Stimulated activated CD4-positive, alpha-beta T cell treated with anti-CD3 and anti-CD28 coated beads, TNF-alpha, amount 100 ng/mL, for 24 hours (primary cell): ENCODE measurements at places on chromosomes 13 and 19.

- no peak for DNase-seq
These were observed 147.4 kb downstream of the ABCC4 start for GRCh38 chr13:95153647-95154412.

GRCh38 chr13:93079294-93079693 is 147.3 kb upstream of the GPC6 start:
- no peak for DNase-seq

DNA sequence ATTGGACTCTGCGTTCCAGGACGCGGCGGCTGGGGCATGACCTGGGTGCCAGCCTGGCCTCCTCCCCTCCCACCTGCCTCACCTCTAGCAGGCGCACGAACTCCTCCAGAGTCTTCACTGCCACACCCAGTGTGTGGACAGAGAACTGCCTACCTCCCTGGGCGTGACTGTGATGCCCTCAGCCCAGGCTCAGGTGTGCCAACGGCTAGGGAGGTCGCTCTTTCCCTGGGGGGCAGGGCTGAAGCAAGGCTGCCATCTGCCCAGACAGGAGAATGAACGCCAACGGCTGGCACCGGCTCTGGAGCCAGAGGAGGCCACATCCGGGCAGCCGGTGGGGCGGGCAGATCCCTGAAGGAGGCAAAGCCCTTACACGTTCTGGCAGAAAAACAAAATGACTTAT is 11.3 kb downstream of the NANOS3 start:
- no peak for DNase-seq

GRCh38 chr19:45297674-45298073 is 25.0 kb downstream of the CKM start:
- DNase-seq: no peak

GRCh38 chr19:30017172-30017571 is 75.1 kb downstream of the URI1 start:
- no peak for DNase-seq

- DNase-seq: no peak
These were observed 9.0 kb upstream of the TEX26 start for GRCh38 chr13:30923418-30923817.

GRCh38 chr13:24203811-24204210 is 43.3 kb downstream of the SPATA13 start:
- DNase-seq: no peak

GRCh38 chr19:29395111-29395733 is 130.6 kb upstream of the VSTM2B start:
- DNase-seq: no peak

- DNase-seq: no peak
These were observed 248.4 kb upstream of the TSHZ3 start for GRCh38 chr19:31597616-31598015.

GRCh38 chr19:51461723-51462161 is 3.5 kb upstream of the SIGLEC8 start:
- DNase-seq: no peak

DNA sequence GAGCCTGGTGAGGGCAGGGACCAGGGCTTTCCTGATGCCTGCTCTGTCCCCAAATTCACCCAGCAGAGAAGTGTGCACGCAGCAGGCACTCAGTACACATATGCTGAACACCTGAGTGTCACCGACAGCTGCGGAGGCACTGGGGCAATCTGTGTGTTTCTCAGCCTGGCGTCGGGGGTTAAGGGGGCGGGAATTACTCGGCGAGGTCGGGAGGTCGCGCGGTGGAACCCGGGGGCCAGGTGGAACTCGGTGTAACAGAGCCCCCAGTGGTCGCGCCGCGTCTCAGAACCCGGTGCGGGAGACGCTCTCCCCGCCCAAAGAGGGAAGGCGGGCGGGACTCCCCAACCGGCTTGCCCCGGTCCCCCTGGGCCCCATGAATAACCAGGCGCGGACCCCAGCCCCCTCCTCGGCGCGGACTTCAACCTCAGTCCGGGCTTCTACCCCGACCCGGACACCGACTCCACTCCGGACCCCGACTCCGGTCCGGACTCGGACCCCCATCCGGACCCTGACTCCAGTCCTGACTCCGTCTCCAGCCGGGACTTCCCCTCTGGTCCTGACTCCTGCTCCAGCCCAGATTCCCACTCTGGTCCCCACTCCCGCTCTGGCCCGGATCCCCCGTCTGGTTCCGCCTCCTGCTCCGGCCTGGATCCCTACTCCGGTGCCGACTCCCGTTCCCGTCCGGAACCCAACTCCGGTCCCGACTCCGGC is at the start of gene SELENOV:
SELENOV (plus strand) TSS at position 300 of the 711 bp plus-strand sequence; CDS start at position 374, 74 bp downstream.
- no peak for DNase-seq

- no peak for DNase-seq
These were observed 247.9 kb downstream of the MYO16 start for GRCh38 chr13:108877300-108877699.

DNA sequence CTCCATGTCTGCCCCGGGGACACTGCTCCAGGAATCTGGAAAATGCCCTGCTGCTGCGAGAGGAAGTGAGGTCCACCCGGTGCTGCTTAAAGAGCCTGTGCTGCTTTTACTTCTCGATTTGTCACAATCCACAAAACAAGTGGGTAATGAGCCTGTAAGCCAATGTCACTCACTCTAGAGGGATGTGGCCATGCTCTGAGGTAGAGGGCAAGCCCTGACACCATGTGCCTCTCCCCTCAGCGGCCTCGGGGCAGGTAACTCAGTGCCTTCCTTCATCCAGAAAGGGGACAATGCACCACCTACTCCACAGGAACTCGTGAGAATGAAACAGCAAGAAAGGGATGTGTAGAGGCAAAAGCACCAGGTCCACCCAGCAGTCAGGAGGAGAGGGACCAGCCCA is 106.2 kb downstream of the TUBA3C start:
- no peak for DNase-seq

DNA sequence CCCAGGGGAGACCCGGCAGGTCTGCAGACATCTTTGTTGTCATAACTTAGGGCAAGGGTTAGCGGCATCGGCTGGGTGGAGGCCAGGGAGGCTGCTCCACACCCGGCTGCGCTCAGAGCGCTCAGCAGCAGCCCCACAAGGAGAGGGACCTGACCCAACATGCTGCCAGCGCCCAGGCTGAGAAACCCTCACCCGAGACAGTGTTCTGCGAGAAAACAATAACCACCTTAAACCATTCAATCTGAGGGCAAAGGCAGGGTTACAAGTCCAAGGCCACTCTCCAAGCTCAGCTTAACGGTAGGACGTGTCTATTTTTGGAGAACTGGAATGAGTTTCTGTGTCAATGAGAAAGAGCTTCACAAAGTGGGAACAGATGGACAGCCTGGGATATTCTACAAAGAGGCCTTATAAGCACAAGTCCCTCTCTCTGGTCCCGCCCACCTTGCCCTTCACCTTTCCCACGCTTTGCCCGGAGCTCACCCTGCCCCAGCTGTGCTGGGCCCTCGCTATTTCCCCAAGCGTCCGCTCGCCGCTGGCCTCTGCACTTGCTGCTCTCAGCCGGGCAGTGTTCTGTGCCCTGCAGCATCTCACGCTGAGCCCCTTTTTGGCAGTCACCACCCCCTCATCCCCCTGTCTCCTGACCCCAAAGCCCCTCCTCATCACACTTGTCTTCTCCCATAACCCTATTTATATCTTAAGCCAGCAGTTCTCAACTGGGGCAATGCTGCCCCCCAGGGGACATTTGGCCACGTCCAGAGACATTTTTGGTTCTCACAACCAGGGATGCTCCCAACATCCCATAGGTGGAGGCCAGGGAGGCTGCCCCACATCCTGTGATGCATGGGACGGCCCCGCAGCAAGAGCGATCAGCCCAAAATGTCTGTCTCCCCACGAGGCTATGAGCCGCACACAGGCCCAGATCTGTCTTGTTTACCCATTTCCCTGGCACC is 17.6 kb downstream of the PPP1R12C start:
- no peak for DNase-seq

DNA sequence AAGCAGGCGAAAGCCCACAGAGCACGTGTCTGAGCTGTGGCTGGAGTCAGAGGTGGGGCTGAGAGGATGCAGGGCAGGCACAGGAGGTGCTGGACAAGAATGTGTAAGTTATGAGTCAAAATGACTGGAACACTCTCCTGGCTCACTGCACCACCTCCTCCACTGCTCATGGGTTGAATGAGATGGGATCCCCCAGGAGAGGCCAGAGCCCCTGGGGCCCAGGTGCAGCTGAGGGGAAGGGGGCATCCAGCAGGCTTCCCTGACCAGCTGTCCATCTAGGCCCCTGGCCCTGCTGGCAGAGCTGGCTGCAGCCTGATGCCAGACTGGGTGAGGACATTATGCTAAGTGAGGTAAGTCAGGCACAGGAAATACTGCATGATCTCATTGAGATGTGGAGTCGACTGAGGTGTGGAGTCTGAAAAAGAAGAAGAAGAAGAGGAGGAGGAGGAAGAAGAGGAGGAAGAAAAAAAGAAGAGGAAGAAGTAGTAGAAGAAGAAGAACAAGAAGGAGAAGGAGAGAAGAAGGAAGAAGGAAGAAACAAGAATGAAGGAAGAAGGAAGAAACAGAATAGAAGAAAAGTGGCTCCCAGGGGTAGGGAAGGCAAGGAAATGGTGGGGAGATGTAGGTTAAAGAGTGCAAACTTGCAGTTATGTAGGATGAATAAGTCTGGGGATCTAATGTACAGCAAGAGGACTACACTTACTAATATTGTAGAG is 747.4 kb downstream of the UQCRFS1 start:
- no peak for DNase-seq

DNA sequence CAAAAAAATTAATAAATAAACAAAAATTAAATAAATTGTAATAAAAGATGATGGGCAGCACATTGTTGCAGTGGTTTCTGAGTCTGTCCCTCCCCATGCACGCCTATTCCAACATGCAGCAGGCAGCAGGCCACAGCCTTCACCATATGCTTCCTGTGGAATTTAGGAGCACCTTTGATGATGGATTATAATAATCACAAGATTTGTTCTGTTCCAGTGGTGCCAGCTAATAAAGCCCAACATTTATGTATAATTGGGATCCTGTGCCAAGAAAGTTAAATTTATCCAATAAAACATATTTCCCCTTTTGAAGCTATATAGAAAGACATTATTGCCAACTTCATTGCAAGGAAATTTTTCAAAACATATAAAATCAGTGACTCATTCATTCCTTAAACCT is 328.6 kb downstream of the FGF14 start:
- DNase-seq: no peak

GRCh38 chr13:46315491-46316075 is 71.5 kb downstream of the RUBCNL start:
- no peak for DNase-seq

DNA sequence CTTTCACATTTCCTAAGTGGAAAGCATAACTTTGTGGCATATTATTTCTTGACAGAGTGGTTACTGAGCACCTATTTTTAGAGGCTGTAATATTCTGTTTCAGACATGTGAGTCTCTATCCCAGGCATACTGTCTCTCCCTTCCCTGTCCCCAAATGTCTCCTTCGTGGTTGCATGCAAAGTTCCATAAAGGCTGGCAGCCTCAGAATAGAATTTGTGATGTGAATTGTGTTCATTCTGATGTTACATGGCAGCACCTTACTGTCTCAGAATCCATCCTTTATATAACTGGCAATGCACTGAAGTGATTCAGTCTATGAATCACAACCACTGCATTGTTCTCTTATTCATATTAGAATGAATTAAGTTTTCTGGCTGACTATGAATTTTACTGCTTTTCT is 89.0 kb upstream of the SLC7A1 start:
- no peak for DNase-seq

DNA sequence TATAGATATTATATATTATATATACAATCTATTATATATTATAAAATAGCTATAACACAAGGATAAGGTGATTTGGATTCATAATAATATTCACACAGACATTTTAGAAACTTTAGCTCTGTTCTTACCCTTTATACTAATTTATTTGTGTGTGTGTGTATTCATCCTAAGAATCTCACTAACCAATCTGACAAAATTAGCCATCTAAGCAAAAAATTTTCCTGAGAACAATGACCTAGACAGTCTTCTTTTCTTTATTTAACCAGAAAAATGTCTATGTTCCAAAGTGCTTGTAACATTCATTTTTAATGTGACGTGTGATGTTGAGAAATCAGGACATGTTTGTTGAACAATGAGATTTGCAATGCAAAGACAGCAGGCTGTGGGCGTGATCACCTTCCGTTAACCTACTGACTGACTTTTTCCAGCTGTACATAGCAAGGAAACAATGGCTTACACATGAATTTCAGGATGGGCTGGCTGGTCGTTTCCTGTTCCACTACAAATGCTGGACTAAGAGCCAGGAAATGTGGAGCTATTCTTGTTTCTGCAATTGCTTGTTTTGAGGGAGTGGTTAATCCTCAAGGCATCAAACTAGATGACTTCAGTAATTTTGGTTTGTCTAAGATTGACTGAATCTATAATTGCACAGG is 634.6 kb upstream of the ARGLU1 start:
- no peak for DNase-seq

- DNase-seq: no peak
These were observed 51.4 kb downstream of the VWA8 start for GRCh38 chr13:41909506-41909905.

- DNase-seq: no peak
These were observed 9.1 kb upstream of the FKRP start for GRCh38 chr19:46736531-46737297.

GRCh38 chr19:39407660-39408391 is 1.2 kb downstream of the ZFP36 start:
- DNase-seq: no peak

GRCh38 chr13:51786425-51787265 is 17.3 kb downstream of the DHRS12 start:
- DNase-seq: no peak

DNA sequence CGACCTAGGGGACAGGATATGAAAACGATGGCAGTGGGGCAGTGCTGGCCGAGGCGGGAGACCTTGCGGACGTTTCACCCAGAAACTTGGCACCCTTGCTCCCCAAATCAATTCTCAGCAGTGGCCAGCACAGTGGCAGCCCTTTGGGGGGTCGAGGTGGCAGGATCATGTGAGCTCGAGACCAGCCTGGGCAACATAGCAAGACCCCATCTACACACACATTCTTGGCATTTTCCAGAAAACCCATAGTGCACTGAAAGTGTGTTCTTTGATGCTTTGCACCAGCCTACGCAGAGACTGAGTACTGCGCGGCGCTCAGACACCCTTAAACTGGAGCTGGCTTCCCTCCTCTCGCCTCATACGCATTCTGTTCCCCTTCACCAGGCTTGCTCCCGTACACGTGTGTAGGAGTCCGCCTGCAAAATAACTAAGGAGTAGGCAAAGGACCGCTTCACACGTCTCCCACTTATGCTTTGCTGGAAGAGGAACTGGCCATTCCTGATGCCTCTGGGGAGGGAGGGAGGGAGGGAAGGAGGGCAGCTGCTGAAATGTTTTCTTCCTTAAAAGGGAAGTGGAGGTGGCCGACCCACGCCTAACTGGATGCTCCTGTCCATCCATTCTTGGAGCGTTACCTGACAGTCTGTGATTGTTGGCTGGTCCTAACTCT is 23.5 kb upstream of the MIER2 start:
- no peak for DNase-seq

- DNase-seq: no peak
These were observed at the start of gene C3 for GRCh38 chr19:6720369-6721137. Gene C3 (minus strand): TSS chr19:6720650. CDS start chr19:6720589, 61 bp downstream.

- DNase-seq: no peak
These were observed 8.0 kb downstream of the TMEM86B start for GRCh38 chr19:55220525-55220924.

DNA sequence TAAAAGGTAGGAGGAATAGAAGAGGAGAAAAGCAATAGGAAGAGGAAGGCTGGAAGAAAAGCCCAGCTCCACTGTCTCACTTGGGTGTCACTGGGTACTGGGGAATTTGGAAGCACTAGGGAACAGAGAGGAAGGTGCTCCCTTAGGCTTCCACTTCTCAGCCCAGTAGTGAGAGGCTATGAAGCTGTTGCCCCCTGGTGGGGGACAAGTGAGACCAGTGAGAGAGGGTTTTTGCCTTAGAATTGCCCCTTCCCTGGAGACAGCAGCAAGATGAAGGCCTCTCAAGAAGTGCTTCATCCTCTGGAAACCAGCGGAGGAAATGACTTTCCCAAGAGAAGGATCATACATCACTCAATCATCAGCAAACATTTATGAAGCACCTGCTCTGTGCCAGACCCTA is 4.7 kb upstream of the ZNF606 start:
- DNase-seq: no peak
